ENCODE measurements at places on chromosomes 5 and 9. TPM values are rescaled to one million over a fixed set of nuclear protein-coding genes. Genes with fewer than 3 reads are reported as not detected.

GRCh38 chr5:58447226-58447625 lies 12.7 kb downstream of the PLK2 start:
- H3K27ac ChIP-seq, result no peak overlapping the region
- no peaks in the 10 kb centered on the region for H3K27me3 ChIP-seq
- no peak for DNase-seq
- H3K4me1 ChIP-seq, result no peaks in the 10 kb centered on the region
- H3K4me3 ChIP-seq, result no peak overlapping the region

DNA sequence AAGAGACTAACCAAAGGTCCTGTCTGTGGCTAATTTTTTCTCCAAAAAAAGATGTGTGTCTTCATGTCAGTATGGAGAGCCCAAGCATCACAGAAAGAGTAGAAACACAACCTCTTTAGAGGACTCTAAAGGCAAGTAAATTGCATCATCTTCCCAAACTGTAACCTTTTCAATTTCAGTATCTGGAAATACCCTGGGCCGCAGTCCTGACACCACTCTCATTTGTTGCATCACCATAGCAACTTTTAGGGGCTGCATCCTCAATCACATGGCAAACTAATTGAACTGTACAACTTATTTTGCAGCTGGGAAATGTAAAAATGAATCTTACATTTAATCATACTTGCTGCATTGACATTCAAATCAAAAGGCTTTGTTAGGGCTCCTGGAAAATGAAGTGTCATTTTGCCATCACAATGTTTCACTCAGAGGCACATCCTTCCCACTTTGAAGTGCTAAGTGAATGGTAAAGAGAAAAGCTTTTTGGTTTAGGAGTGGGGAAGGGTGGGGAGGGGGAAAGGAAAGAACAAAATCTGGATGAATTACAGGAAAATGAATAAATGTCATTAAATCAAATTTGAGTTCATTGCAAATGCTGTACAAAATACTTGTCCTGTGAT lies 60.6 kb upstream of the GRIA1 start:
- no peak overlapping the region for H3K27ac ChIP-seq
- DNase-seq, result no peak
- H3K27me3 ChIP-seq, result no peaks in the 10 kb centered on the region
- no peaks in the 10 kb centered on the region for H3K36me3 ChIP-seq

DNA sequence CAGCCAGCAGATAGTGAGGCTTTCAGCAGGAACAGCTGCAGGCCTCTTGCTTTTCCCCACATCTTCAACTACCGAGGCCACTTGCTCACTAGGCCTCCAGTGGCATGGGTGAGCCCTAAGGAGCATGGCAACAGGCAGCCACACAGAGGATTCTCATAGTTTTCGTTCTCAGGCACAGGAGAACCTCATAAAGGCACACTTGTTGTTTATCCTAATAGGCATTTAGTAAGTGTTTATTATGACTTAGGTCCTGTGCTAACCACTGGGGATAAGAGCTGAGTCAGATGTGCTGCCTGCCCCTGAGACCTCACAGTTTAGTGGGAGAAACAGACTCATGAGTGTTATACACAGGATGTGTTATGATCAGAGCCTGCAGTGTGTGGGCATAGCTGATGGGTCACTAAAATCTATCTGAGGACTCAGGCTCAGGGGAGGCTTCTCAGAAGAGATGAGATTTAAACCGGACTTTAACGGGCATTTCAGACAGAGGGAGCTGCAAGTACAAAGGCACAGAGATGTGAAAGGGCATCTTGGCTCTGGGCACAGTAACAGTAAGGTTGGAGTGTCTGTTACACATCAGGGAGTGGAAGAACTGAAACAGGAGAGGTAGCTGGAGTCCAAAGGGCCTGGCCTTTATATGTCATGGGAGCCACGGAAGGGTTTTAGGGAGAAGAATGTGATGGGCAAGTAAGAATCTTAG lies 21.0 kb upstream of the HEMGN start:
- H3K27ac ChIP-seq, result peak overlapping the region; percentile 21
- H3K27me3 ChIP-seq, result no peaks in the 10 kb centered on the region
- H3K4me3 ChIP-seq, result no peak overlapping the region
- no peaks in the 10 kb centered on the region for H3K36me3 ChIP-seq
- no peak for DNase-seq
- H3K4me1 ChIP-seq, result no peaks in the 10 kb centered on the region

DNA sequence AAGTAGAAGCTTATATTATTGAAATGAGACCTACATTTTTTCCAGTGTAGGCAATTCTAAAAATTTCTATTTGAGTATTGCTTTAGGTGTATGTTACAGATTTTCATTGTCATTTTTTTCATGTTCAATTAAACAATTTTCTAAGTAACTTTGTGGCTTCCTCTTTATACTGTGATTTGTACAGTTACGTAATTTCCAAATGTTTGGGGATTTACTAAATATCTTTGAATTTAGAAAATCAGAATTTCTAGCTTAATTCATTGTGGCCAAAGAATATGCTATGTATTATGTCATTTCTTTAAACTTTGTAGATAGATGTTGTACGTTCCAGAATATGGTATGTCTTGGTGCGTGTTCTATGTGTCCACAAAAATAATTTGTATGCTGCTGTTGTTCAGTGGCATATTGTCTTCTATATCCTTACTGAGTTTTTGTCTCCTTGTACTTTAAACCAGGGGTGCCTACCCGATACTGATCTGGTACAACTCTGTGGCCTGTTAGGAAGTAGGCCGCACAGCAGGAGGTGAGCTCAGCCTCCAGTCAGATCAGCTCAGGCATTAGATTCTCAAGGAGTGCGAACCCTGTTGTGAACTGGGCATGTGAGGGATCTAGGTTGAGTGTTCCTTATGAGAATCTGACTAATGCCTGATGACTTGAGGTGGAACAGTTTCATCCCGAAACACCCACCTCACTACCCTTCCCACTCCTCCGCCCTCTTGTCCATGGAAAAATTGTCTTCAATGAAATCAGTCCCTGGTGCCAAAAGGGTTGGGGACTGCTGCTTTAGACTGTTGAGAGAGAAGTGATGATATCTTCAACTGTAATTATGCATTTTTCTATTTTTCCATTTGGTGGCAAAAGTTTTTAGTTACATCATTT lies 63.5 kb downstream of the UBE2R2 start:
- H3K36me3 ChIP-seq, result no peaks in the 10 kb centered on the region
- H3K4me3 ChIP-seq, result no peak overlapping the region
- no peak for DNase-seq
- no peaks in the 10 kb centered on the region for H3K27me3 ChIP-seq
- H3K27ac ChIP-seq, result no peak overlapping the region
- no peaks in the 10 kb centered on the region for H3K4me1 ChIP-seq

DNA sequence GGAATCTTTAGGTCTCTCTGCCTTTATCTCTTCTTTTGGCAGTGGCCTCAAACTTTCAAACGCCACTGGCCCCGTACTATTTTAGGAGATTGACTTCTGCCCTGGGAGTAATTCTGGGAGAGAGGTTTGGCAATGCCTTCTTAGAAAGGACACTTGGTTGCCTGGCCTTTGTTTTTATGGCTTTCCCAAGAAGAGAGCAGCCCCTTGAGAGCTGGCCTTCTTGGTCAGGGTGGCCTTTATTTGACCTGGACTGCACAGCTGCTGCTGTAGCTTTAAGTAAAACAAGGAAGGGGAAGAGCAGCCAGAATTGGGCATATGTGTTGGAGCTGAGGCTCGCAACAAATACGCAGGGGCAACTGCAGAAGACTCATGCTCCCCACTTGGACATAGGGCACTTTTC lies 60.8 kb downstream of the PTPN3 start:
- H3K27me3 ChIP-seq, result no peaks in the 10 kb centered on the region
- no peaks in the 10 kb centered on the region for H3K36me3 ChIP-seq
- no peaks in the 10 kb centered on the region for H3K4me1 ChIP-seq
- H3K4me3 ChIP-seq, result no peak overlapping the region
- no peak overlapping the region for H3K27ac ChIP-seq
- DNase-seq, result no peak

- H3K27ac ChIP-seq, result no peak overlapping the region
- H3K36me3 ChIP-seq, result peaks cover 25% of the 10 kb centered on the region
- H3K4me1 ChIP-seq, result no peaks in the 10 kb centered on the region
- DNase-seq, result no peak
- H3K4me3 ChIP-seq, result no peak overlapping the region
- no peaks in the 10 kb centered on the region for H3K27me3 ChIP-seq
These were observed 35.8 kb downstream of the PTCH1 start for GRCh38 chr9:95481000-95481399.

- DNase-seq, result no peak
- H3K36me3 ChIP-seq, result no peaks in the 10 kb centered on the region
- no peaks in the 10 kb centered on the region for H3K27me3 ChIP-seq
- H3K27ac ChIP-seq, result no peak overlapping the region
These were observed 91.2 kb downstream of the ZNF474 start for GRCh38 chr5:122220511-122220910.

GRCh38 chr5:177472460-177473442 lies 683 bp downstream of the DBN1 start:
- peak; percentile 85 for DNase-seq
- no peaks in the 10 kb centered on the region for H3K36me3 ChIP-seq
- peak overlapping the region; percentile 45 for H3K4me3 ChIP-seq
- peaks cover 30% of the 10 kb centered on the region for H3K4me1 ChIP-seq
- H3K27ac ChIP-seq, result peak overlapping the region; percentile 47
- H3K27me3 ChIP-seq, result no peaks in the 10 kb centered on the region

DNA sequence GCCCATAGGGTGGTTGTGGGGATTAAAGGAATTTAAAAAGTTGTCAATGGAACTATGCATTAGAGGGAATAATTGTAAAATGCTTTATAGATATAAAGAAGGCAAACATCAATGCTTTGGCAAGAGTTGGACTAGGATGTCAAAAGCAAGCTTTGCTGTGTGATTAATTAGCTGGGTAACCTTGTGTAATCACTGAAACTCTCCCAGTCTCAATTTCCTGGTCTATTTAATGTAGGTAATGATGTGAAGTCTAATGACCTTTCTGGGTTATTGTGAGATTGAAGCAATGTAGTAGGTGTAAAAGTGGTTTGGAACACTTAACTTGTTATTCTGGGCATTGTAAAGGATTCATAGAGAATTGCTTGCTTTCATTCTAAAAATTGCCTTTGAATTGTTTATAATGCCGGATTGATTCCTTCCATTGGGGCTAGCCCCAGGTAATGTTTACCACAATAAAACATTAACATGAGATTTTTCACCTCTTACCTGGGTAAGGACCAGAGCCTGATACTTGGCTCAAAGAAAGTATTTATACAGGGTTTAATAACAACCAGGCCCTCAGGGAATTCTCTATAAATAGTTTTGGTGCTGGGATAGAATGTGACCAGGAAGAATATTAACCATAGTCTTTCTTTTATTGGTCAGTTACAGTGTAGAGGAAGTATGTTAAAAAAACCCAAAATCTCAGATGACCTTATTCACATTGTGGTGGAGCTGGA lies 30.0 kb upstream of the CLINT1 start:
- peaks cover 10% of the 10 kb centered on the region for H3K4me1 ChIP-seq
- H3K36me3 ChIP-seq, result no peaks in the 10 kb centered on the region
- H3K27me3 ChIP-seq, result no peaks in the 10 kb centered on the region
- H3K27ac ChIP-seq, result no peak overlapping the region
- no peak overlapping the region for H3K4me3 ChIP-seq
- no peak for DNase-seq

DNA sequence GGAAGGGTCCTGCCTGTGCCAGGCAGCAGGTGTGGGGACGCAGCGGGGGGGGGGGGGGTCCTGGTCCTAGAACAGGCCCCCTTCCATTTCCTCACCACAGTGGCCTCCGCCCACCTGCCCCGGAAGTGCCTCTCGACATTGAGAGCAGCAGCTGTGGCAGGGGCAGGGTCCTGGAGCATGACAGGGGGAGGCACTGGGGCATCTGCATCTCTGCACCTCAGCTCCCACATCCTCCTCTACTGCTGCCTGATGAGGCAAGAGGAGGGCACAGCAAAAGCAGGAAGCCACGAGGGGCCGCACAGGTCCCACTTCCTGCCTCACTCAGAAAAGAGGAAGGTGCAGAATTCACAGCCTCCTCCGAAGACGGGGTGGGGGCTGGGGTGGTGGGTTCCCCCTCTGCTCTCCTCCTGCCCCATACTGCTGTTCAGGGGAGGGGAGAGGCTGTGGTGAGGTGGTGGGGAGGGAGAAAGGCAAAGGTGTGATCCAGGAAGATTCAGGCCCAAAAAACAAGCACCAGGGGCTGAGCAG lies 14.8 kb downstream of the AKNA start:
- peaks cover 94% of the 10 kb centered on the region for H3K4me1 ChIP-seq
- H3K27ac ChIP-seq, result peak overlapping the region; percentile 81
- peaks cover 56% of the 10 kb centered on the region for H3K36me3 ChIP-seq
- DNase-seq, result peak; percentile 95
- H3K4me3 ChIP-seq, result peak overlapping the region; percentile 23

GRCh38 chr5:94130077-94130476 lies 388.7 kb upstream of the POU5F2 start:
- no peaks in the 10 kb centered on the region for H3K4me1 ChIP-seq
- DNase-seq, result no peak
- no peaks in the 10 kb centered on the region for H3K36me3 ChIP-seq
- H3K27ac ChIP-seq, result no peak overlapping the region
- H3K27me3 ChIP-seq, result no peaks in the 10 kb centered on the region

DNA sequence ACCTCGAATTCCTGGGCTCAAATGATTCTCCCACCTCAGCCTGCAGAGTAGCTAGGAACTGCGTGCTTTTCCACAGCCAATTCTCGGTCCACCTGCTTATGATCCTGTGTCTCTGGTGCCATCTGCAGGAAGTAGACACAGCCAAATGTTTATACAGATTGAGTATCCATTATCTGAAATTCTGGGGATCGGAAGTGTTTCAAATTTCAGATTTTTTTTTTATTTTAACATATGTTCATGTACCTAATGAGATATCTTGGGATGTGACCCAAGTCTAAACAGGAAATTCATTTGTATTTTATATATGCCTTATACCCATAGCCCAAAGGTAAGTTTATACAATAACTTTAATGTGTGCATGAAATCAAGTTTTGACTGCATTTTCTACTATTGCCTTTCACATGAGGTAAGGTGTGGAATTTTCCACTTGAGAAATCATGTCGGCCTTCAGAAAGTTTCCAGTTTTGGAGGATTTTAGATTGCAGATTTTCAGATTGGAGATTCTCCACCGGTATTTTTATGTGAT lies 89.5 kb downstream of the ESM1 start:
- DNase-seq, result no peak
- no peaks in the 10 kb centered on the region for H3K27me3 ChIP-seq
- no peaks in the 10 kb centered on the region for H3K4me1 ChIP-seq
- no peak overlapping the region for H3K4me3 ChIP-seq

GRCh38 chr5:55507574-55507973 lies 27.2 kb downstream of the PLPP1 start:
- H3K27me3 ChIP-seq, result no peaks in the 10 kb centered on the region
- H3K4me3 ChIP-seq, result no peak overlapping the region

GRCh38 chr5:62260513-62260912 lies 45.5 kb upstream of the KIF2A start:
- H3K27ac ChIP-seq, result no peak overlapping the region
- DNase-seq, result no peak
- H3K36me3 ChIP-seq, result no peaks in the 10 kb centered on the region
- H3K4me3 ChIP-seq, result no peak overlapping the region
- peaks cover 46% of the 10 kb centered on the region for H3K4me1 ChIP-seq

GRCh38 chr5:55749387-55749786 lies 11.5 kb downstream of the DDX4 start:
- no peaks in the 10 kb centered on the region for H3K36me3 ChIP-seq
- no peaks in the 10 kb centered on the region for H3K27me3 ChIP-seq
- DNase-seq, result no peak
- H3K4me3 ChIP-seq, result no peak overlapping the region
- H3K27ac ChIP-seq, result no peak overlapping the region

- peaks cover 19% of the 10 kb centered on the region for H3K4me1 ChIP-seq
- no peak for DNase-seq
- peaks cover 4% of the 10 kb centered on the region for H3K27me3 ChIP-seq
- no peaks in the 10 kb centered on the region for H3K36me3 ChIP-seq
These were observed 2.9 kb downstream of the CDKN2A start for GRCh38 chr9:21991072-21991959.

SLC25A2 gene
- total RNA-seq, result 0.31 TPM

DHFR gene
- 85.8 TPM for total RNA-seq

RNF183 gene
- total RNA-seq, result not detected

CFAP77 gene
- total RNA-seq, result not detected

SPTLC1 gene
- total RNA-seq, result 60.7 TPM

Data from CD8-positive, alpha-beta memory T cell (primary cell).